ENCODE measurements at places on chromosomes 13 and 19. TPM values are rescaled to one million over a fixed set of nuclear protein-coding genes. Genes with fewer than 3 reads are reported as not detected.

The TINCR gene
- polyA plus RNA-seq: 0.16 TPM

The BORCS8 gene
- polyA plus RNA-seq: 18.7 TPM

The DGKH gene
- polyA plus RNA-seq: 2.5 TPM

The ZBTB45 gene
- 4.8 TPM for polyA plus RNA-seq

The SOX21 gene
- not detected for polyA plus RNA-seq
